AG10803 (cell line): ENCODE measurements at places on chromosomes 6 and 20.

- DNase-seq: no peak
Observed at GRCh38 chr6:156869980-156870398, 92.8 kb downstream of the ARID1B start.

GRCh38 chr20:64233725-64234124, 21.8 kb upstream of the PCMTD2 start:
- no peak for DNase-seq

- no peak for DNase-seq
Observed at GRCh38 chr20:47303736-47304135, 52.8 kb downstream of the ZMYND8 start.

DNA sequence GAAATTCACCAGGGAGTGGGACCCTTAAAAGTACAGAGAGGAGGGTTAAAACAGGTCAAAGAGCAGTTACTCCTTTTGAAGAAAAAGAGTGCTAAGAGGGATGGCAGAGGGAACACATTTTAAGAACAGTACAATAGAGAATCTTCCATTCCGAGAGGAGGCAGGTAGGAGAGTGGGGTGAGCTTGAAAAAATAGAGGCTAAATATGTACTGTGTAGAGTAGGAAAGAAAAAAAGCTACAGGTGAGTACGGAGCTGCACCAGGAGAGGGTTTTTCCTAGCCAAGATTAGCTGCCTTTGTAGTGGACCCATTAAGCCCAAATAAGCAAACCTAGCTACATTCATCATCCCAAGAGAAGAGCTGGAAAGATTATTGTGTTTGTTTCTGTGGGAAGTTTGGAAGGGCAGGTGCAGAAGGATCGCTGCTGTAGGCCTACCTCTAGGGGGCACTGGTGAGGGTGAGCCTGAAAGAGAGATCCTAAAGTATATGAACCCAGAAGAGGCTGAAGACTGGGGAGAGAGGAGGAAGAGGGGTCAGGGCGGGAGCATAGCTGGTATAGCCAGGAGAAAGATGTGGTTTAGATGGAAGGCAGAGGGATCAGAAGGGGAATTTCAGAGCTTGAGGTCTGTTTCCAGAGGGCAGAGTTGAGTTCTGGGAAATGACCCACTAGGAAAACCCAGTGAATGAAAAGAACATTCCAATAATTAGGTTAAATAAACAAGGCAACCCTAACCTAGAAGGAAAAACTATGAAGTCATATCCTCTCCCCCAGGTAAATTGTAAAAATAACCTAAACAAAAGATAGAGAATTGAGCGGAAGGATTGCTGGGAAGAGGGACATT, 50.2 kb upstream of the HINT3 start:
- DNase-seq: peak; percentile 12

- peak; percentile 52 for DNase-seq
Observed at GRCh38 chr6:11974089-11974488, 38.0 kb upstream of the HIVEP1 start.

GRCh38 chr6:33217681-33218080, 9.4 kb downstream of the RING1 start:
- no peak for DNase-seq

- no peak for DNase-seq
Observed at GRCh38 chr6:3542032-3542640, 85.3 kb upstream of the SLC22A23 start.

- no peak for DNase-seq
Observed at GRCh38 chr6:143241111-143241510, 180.4 kb downstream of the AIG1 start.

DNA sequence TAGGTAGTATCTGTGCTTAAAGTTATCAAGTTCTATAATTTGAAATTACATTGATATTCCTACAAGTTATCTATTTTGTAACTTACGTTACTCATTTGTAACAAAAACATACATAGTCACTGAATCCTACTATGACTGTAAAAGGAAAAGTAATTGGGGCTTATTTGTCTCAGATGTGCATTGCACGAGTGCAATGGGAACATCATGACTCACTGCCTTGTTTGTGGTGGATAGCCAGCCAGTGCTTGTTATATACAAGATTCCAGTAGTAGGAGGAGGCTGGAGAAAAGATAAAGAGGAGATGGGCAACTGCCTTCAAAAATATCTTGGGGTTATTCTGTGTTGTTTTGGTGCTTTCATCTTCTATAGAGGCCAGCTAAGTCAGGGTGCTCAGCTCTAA, 164.1 kb downstream of the RNF144B start:
- peak; percentile 66 for DNase-seq
